ENCODE measurements at places on chromosomes 4 and X. TPM values are rescaled to one million over a fixed set of nuclear protein-coding genes. Genes with fewer than 3 reads are reported as not detected.

Gene DCAF4L1
- 0.36 TPM for total RNA-seq

GRCh38 chr4:54276641-54277430, 47.7 kb downstream of the PDGFRA start:
- no peak for DNase-seq

GRCh38 chr4:85736571-85736970, 261.6 kb downstream of the ARHGAP24 start:
- DNase-seq, result no peak

DNA sequence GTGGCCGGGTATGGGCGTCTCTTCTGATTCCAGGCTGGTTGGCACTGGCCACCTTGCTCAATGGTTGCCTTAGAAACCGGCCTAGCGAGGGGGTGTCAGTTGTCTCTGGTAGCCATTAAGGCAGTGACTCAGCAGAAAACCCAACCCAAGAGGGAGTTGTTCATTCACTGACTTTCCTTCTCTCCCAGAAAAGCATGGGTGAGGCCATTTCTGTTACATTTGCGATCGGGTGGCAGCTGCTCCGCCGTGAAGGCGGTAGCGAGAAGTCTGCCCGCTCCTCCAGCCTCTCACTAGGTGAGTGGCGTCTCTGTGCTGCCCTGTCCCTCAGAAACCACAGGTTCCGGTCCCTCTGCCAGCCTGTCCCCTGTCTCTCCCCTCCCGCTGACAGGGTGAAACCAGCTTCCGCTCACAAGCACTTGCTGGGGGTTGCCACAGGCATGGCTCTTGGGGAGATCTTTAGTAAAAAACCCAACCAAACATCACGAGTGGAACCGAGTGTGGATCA, 17.4 kb downstream of the IRAK1 start:
- no peak for DNase-seq

DNA sequence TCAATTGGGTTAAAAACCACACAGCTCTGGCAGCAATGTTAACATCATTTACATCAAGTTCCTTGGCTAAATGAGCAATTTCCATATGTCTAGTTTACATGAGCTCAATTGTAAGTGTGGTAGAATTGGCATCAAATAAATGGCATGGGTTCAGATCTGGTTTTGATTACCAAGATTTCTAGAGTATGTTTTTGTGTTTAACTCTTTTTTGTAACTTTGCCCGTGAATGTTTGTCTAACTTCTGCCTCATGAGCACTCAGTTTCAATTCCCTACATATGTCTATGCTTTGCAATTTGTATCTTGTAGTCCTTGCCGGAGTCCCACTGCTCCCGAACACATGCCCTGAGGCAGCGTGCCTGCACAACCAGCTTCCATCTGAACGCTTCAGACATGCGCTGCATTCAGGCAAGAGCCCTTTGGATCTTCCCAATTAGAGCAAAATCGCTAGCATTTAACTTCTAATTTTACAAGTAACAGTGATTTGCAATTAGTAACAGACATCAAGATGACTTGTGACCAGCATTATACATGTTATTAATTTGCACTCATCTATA, 644.4 kb downstream of the TRIML1 start:
- DNase-seq, result no peak

Gene RTL9
- 0.09 TPM for total RNA-seq

GRCh38 chr4:139563515-139563914, 7.5 kb upstream of the SETD7 start:
- DNase-seq, result no peak

GRCh38 chr4:2723751-2724150, 32.4 kb downstream of the TNIP2 start:
- DNase-seq, result no peak

DNA sequence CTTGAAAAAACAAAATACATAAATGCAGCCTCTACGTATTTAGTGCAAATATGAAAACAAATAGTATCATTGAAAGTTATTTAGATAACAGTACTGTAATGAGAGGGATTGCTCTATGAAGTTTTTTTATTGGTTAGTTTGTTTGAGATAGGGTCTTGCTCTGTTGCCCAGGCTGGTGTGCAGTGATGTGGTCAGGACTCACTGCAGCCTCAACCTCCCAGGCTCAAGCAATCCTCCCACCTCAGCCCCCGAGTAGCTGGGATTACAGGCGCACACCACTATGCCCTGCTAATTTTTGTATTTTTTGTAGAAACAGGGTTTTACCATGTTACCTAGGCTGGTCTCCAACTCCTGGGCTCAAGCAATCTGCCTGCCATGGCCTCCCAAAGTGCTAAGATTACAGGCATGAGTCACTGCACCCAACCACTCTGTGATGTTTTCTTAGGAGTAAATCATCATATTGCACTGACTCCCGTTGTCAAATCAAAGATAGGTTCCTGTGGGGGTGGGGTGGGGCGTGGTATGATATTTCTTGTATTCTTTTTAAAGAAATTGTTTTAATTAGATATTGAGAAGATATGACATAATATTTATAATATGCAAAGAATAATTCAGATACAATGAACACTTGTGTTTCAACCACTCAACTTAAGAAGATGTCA, 75.8 kb downstream of the ATG4A start:
- DNase-seq, result no peak

GRCh38 chr4:86557526-86557925, 36.6 kb upstream of the PTPN13 start:
- DNase-seq, result no peak

Gene ADRA2C
- total RNA-seq, result 4.8 TPM

- peak; percentile 54 for DNase-seq
Observed at GRCh38 chr4:3294401-3295241, 1.8 kb downstream of the RGS12 start.
